Dermis blood vessel endothelial cell (primary cell): ENCODE measurements at places on chromosomes 7 and 10.

- DNase-seq = peak; percentile 50
Measured at GRCh38 chr10:127872871-127873600, 19.7 kb downstream of the CLRN3 start.

DNA sequence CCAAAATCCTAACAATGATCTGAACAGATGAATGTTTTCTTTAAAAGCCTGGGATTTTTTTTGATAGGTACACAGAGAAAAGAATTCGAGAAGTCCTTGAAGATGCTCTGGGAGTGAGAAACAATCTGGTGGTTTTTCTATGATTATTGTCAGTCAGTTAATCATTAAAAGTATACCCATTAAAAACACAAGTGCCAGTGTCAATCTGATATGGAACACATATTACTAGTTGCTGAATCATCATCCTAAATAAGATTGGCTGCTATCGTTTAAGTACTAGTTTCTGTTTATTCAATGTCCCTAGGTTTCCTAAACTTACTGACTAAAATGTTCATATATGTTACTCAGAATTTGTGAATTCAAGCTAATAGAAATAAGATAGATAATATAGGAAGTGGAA is 16.1 kb downstream of the COL28A1 start:
- no peak for DNase-seq

DNA sequence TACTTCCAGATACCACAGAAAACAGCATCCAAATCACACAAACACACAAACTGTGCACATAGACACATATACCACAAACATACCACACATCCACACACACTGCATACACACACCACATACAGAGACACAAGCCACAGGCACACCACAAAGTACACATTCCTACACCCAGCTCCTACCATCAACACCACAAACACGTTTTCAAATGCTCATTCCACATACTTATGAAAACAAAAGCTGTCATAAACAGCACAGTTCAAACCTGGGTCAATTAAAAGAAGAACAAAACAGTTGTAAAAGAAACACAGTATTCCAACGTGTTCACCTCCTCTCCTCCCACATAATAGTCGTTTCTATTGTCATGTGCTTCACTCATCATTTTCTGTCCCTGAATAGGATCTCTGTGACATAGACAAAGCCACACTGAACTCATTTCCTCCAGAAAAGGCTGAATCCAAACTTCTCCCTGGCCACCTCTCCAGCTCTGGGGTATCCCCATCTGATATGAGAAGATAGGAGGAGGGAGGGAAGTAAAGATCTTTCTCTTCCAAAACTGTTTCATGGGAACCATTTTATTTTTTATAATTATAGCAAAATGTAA is 89.2 kb downstream of the CXCL12 start:
- no peak for DNase-seq

GRCh38 chr10:132685101-132685891 is 100.7 kb downstream of the NKX6-2 start:
- DNase-seq = peak; percentile 45

- DNase-seq = no peak
Measured at GRCh38 chr7:94250987-94251386, 143.7 kb upstream of the COL1A2 start.

DNA sequence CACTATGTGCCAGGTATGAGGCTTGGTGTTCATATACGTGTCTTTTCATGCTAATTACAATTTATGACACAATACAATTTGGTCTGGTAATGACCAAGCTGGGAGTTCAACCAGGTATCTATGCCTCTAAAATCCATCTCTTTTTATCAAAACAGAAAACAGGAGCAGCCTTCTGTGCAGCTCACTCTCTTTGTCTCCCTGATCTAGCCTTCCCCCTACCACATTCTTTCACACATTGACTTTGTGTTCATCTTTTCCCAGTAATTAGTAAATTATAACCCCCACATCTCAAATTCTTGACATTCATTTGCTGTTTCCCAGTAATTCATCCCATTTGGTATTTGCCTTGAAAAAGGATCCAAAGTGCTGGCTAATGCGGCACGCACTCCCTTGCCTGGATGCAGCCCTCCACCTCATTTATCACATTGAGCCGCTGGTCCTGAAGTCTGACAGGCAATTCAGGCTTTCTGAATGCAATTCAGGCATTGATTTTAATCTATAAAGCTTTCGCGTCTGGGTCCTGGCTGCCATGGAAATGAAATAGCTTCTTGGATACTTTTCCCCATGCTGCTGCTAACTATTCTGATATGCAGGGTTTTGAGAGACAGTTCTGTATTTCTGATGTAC is 112.5 kb upstream of the ANKRD1 start:
- DNase-seq = no peak

DNA sequence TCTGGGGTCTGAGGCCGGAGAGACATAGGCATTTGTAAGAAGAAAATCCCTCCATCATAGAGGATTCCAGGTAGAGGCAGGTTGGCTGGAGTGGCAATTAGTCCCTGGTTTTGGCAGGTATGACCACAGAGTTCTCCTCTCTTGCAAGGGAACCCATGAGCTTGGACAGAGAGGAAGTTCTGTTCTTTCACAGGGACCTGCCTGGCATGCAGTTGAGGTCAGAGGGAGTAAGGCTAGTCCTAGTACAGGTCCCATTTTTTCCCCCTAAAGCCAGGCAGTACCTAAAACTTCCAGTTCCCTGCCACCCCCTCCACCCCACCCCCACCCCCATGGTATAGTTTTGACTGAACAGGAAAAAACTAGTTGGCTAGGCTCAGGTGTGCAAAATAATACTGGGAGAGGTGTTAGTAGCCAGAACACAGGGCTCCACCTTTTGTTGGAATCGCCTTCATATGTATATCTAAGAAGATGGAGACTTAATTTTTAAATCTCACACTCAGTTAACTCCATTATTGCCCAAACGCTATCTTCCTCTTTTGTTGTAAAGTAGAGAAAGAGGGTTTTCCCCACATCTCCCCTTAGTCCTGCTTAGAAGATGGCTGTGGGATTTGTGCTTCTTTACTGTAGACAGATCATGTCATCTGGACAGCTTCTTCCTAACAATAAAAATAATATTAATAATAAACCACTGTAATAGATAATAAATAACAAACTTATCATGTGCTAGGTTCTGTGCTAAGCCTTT is 188.1 kb downstream of the TCF7L2 start:
- no peak for DNase-seq

GRCh38 chr10:81216949-81217348 is 658.0 kb upstream of the NRG3 start:
- DNase-seq = no peak

- DNase-seq = no peak
Measured at GRCh38 chr7:150406567-150407421, 27.7 kb downstream of the ZNF775 start.

GRCh38 chr7:152583006-152583405 is 92.9 kb downstream of the XRCC2 start:
- no peak for DNase-seq

DNA sequence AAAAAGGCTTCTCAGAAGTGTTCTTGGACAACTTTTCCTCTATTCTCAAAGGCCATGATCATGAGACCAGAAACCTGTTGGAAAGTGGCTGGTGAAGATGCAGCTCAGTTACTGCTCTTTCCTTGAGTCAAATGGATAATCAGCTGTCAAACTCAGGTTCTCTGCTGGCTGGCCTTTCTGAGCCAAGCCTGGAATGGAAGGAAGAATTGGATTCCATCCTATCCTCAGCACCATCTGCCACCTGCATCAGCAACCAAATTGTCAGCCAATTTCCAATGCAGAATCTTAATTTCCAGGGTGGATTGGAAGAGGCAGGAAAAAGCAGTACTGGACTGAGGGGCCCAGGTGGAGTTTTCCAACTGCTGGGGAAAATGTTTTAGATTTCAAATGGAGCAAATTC is 631.7 kb downstream of the KCNMA1 start:
- DNase-seq = no peak

GRCh38 chr7:155897758-155898386 is 85.6 kb upstream of the SHH start:
- DNase-seq = no peak

DNA sequence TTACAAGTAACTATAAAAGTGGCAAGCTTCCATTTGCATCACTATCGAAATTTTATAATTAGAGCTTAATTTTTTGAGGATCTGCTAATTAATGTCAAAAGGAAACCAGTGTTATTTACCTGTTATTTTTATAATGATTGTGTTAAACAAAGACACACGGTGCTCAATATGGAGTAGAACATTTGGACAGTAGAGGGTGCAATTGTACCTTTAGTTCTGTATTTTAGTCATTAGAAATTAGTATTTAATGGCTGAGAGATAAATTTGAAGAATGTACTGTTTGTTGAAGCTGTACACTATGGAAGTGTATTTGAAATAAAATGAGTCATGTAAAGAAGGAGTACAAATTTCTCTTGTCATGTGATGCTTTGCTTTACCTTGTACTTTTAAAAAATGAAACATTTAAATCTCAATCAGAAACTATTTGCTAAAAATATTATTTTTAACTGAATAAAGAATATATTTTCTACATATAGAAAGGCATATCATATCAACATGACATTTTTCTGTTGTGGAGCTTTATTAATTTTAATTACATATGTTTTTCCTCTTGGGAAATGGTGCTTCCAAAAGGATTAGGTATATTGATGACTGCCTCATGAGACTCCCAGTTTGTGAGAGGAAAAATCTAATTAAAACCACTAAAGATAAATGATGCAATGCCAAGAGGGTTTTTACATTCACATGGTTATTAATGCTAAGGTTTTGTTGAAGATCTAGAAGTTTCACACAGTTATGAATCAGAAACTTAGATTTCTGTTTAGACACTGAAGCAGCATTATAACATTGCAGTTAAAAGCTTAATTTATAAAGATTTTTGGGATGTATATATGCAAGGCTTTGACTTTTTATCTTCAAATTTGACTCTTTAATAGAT is 10.4 kb upstream of the PRKG1 start:
- peak; percentile 61 for DNase-seq

DNA sequence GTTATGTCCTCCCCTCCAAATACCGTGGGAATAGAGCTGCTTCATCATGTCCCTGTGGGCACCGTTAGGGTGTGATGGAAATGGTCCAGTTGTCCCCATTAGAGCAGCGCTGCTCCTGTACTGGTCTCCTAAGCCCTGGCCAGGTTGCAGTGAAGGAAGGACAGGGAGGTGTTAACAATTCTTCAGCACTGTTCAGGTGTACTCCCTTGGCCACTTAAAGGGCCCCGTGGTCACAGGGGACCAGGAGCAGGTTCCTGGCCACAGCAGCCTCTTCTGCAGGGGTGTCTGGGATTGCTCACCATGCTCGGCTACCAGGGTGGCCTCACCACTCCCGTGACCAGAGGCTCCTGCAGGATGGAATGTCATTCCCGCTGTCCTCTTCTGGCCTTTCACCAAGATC is 65.8 kb downstream of the MINDY4 start:
- DNase-seq = no peak

DNA sequence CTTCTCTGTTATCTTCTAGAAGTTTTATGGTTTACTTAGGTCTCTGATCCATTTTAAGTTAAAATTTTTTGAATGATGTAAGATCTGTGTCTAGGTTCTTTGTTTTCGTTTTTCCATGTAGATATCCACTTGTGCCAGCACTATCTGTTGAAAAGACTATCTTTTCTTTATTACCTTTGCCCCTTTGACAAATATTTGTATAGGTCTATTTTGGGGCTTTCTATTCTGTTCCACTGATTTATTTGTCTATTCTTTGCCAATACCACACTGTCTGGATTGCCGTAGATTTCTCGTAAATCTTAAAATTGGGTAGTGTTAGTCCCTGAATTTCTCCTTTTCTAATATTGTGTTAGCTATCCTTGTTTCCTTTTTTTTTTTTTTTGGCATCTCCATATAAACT is 71.4 kb upstream of the PDSS1 start:
- no peak for DNase-seq

GRCh38 chr7:122944682-122945303 is 50.7 kb downstream of the TAS2R16 start:
- peak; percentile 8 for DNase-seq
